Posterior vena cava (tissue), 2 donors: ENCODE measurements at places on chromosomes 13 and 19. TPM values are rescaled to one million over a fixed set of nuclear protein-coding genes. Genes with fewer than 3 reads are reported as not detected.

The KCTD4 gene
- not detected for total RNA-seq

The ZNF493 gene
- 15.1 TPM for total RNA-seq

The GTPBP3 gene
- 15.8 TPM for total RNA-seq

The CERS4 gene
- 28.8 TPM for total RNA-seq

The KLK6 gene
- total RNA-seq: not detected

The EDNRB gene
- 32.6 TPM for total RNA-seq

The CD33 gene
- total RNA-seq: 17.4 TPM

The LILRA1 gene
- 1.7 TPM for total RNA-seq

The ZNF763 gene
- 2.4 TPM for total RNA-seq

The BEST2 gene
- total RNA-seq: not detected

The PRODH2 gene
- total RNA-seq: not detected

The LEUTX gene
- total RNA-seq: not detected

The CEACAM19 gene
- total RNA-seq: 7.8 TPM

The RASAL3 gene
- 3.7 TPM for total RNA-seq

The EIF3K gene
- total RNA-seq: 191 TPM

The DOCK9 gene
- 85.3 TPM for total RNA-seq

The KISS1R gene
- not detected for total RNA-seq

The RDH13 gene
- 8.1 TPM for total RNA-seq

The TPM4 gene
- total RNA-seq: 1,475 TPM

The ZNF557 gene
- 8.2 TPM for total RNA-seq

The ZNF846 gene
- total RNA-seq: 18.2 TPM

The TRAPPC2B gene
- 9.2 TPM for total RNA-seq

The CATSPERD gene
- total RNA-seq: not detected

The ZNF784 gene
- 4.3 TPM for total RNA-seq

The AKAP8 gene
- 24.2 TPM for total RNA-seq

The NUFIP1 gene
- 5.0 TPM for total RNA-seq

The KIR3DL1 gene
- total RNA-seq: not detected

The ZNF222 gene
- 4.1 TPM for total RNA-seq

The AMER2 gene
- total RNA-seq: not detected

The RYR1 gene
- 5.6 TPM for total RNA-seq

The RFPL4A gene
- total RNA-seq: not detected

The KLK13 gene
- total RNA-seq: not detected

The GAPDHS gene
- not detected for total RNA-seq

The PSG3 gene
- not detected for total RNA-seq
